ENCODE measurements at places on chromosomes 13 and 19. TPM values are rescaled to one million over a fixed set of nuclear protein-coding genes. Genes with fewer than 3 reads are reported as not detected.
A peak's percentile ranks its signal among the peaks of the same experiment; 100 is the strongest.

DNA sequence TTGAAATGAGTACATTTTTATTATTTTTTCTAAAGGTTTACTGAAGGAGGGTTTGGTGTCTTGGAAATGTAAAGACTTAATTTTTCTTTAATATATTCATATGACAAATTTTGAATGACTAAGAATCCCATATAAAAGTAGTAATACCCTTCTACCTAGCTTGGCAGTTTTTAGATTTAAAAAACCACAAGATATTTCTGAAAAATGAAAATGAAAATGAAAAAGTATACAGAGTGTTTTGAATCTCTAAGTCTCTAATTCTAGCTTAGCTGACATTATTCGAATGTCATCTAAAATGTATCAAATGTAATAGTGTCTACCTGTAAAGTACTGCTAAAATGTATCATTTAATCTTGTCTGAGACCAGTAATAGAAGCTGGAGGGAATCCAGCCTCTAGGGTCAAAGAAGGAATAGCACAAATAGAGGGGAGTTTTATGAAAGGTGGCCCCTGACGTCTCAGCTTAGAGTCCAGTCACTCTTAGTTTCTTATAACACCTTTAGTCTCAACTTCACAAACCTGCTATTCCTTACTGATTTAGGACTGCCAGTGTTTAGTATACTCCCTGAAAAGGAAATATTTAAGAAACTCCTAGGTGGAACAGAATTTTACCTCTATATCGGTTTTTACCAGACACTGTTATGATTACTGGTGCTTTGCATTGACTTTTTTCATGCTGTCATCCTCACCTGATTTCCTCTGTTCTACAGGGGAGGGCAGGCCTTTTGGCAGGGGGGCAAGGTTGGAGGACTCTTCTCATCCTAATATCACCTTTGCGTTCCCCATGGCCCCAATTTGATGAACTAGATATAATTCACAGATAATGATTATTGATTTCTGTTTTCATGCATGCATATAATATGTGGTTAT is 16.2 kb upstream of the MIR17HG start:
- H3K4me1 ChIP-seq: no peaks in the 10 kb centered on the region
- no peak overlapping the region for H3K4me3 ChIP-seq
- no peaks in the 10 kb centered on the region for H3K36me3 ChIP-seq
- H3K27me3 ChIP-seq: no peaks in the 10 kb centered on the region
- no peak for DNase-seq

- DNase-seq: no peak
- no peak overlapping the region for H3K27ac ChIP-seq
- H3K36me3 ChIP-seq: peaks cover 12% of the 10 kb centered on the region
- no peak overlapping the region for H3K4me3 ChIP-seq
- H3K27me3 ChIP-seq: no peaks in the 10 kb centered on the region
Measured at GRCh38 chr19:4431296-4431695, 26.3 kb downstream of the UBXN6 start.

Gene PRDX2
- total RNA-seq: 137 TPM

Gene FFAR2
- not detected for total RNA-seq

GRCh38 chr13:39641645-39642044 is 13.8 kb upstream of the COG6 start:
- no peaks in the 10 kb centered on the region for H3K4me1 ChIP-seq
- H3K4me3 ChIP-seq: no peak overlapping the region
- no peak overlapping the region for H3K27ac ChIP-seq
- no peak for DNase-seq
- H3K27me3 ChIP-seq: no peaks in the 10 kb centered on the region

DNA sequence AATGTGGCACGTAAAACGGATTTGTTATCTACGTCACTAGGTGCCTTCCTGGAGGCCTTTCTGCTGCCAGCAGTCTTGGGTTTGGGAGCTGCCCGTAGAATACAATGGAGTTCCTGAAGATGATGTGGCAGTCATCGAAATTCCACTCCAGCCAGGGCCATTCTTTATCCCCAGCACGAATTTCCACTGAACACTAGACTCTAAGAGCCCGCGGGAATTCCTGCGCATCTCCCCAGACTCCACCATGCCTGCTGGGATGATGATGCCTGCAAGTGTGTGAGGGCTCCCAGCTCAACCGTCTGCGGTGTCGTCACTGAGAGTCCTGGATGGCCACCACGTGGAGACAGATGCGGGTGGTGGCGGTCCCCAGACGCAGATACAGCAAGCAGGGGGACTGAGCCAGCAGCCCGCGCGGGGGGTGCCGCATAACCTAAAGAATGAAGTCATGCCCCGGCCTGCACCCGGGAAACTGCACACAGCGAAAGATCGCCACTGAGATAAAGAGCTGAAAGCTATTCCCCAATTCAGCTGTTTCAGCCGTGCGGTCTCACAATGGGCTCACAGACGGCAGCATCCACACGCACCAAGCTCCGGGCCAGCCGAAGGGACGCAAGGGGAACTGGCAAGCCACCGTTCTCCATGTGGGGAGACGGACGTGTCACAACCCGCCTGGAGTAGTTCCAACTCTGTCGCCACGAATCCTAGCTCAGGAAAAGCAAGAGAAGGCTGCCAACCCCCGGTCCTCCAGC is 41.1 kb downstream of the COL4A1 start:
- peaks cover 18% of the 10 kb centered on the region for H3K27me3 ChIP-seq
- no peaks in the 10 kb centered on the region for H3K4me1 ChIP-seq
- no peaks in the 10 kb centered on the region for H3K36me3 ChIP-seq
- DNase-seq: no peak
- H3K27ac ChIP-seq: no peak overlapping the region

GRCh38 chr13:26168237-26168814 is 53.8 kb downstream of the RNF6 start:
- H3K27ac ChIP-seq: no peak overlapping the region
- peaks cover 9% of the 10 kb centered on the region for H3K27me3 ChIP-seq
- H3K36me3 ChIP-seq: no peaks in the 10 kb centered on the region
- no peaks in the 10 kb centered on the region for H3K4me1 ChIP-seq
- DNase-seq: no peak
- H3K4me3 ChIP-seq: no peak overlapping the region

GRCh38 chr13:113763961-113764792 is 5.2 kb downstream of the TMEM255B start:
- H3K36me3 ChIP-seq: no peaks in the 10 kb centered on the region
- no peak overlapping the region for H3K27ac ChIP-seq
- no peak for DNase-seq
- peaks cover 9% of the 10 kb centered on the region for H3K4me1 ChIP-seq

DNA sequence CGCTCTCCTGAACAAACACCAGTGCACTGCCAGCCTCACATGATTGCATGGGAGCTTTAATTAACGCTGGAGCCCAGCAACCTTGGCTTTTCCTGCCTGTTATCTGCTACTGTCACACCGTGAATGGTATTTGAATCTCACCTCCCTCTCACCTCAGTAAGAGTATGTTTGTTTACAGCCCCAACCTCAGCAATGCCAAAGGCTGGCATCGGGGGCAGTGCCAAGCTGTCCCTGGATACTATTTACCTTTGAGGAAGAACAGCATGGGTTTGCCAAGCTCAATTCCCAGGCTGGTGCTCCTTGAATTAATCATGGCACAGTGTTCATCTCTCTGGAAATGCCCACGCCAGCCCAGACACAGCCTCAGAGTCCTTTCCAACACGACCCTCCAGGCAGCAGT is 57.2 kb upstream of the SERPINE3 start:
- no peak overlapping the region for H3K27ac ChIP-seq
- H3K4me1 ChIP-seq: no peaks in the 10 kb centered on the region
- H3K4me3 ChIP-seq: no peak overlapping the region
- H3K27me3 ChIP-seq: no peaks in the 10 kb centered on the region
- no peaks in the 10 kb centered on the region for H3K36me3 ChIP-seq

Gene ERICH4
- not detected for total RNA-seq

DNA sequence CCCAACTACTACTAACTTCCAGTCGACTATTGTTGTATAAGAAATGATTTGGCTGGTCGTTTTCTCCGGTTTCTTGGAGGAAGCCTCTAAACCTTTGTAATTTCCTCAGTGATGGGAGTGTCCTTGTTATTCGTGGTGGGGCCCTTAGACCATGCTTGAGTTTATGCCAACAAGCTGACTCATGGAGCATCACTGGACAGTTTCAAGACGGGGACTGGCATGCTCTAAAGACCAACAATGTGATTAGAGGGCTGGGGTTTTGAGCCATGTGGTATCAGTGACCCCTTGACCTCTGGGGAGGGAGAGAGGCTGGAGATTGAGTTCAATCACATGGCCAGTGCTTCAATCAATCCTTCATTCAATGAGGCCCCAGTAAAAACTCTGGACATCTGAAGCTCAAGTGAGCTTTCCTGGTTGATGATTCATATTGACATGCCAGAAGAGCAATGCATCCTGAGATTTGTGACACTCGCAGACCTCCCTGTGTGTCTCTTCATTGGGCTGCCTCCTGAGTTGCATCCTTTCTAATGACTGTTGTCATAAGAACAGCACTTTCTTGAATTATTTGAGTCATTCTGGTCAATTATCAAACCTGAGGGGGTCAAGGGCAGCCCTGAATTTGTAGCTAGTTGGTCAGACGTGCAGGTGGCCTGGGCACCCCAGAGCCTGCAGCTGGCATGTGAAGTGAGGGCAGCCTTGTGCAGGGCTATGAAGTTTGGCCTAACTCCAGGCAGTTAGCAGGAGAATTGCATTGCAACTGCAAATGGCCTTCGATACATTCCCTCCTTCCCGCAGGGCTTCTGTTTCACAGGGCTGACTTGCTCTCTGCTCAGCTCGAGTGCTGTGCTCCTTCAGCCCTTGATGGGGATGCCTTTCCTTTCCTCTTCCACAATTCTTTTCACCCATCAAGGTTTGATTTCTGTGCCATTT is 246.5 kb downstream of the FGF9 start:
- H3K4me3 ChIP-seq: no peak overlapping the region
- no peak overlapping the region for H3K27ac ChIP-seq
- H3K36me3 ChIP-seq: no peaks in the 10 kb centered on the region
- H3K27me3 ChIP-seq: no peaks in the 10 kb centered on the region
- DNase-seq: no peak

- no peak overlapping the region for H3K4me3 ChIP-seq
- no peak for DNase-seq
- no peaks in the 10 kb centered on the region for H3K36me3 ChIP-seq
Measured at GRCh38 chr19:51472607-51473006, 5.7 kb upstream of the CEACAM18 start.

Gene UGGT2
- 0.59 TPM for total RNA-seq

GRCh38 chr13:44873461-44873860 is 115.8 kb downstream of the NUFIP1 start:
- H3K27me3 ChIP-seq: peaks cover 18% of the 10 kb centered on the region
- H3K4me3 ChIP-seq: no peak overlapping the region
- H3K4me1 ChIP-seq: no peaks in the 10 kb centered on the region

Gene MARCHF2
- 39.6 TPM for total RNA-seq

Gene RTBDN
- total RNA-seq: not detected

- no peaks in the 10 kb centered on the region for H3K27me3 ChIP-seq
- H3K36me3 ChIP-seq: peaks cover 8% of the 10 kb centered on the region
- peak overlapping the region; percentile 38 for H3K4me3 ChIP-seq
- peaks cover 52% of the 10 kb centered on the region for H3K4me1 ChIP-seq
- DNase-seq: peak; percentile 52
- H3K27ac ChIP-seq: peak overlapping the region; percentile 74
Measured at GRCh38 chr19:1213391-1214286, 8.1 kb downstream of the STK11 start.

GRCh38 chr19:31139871-31140505 is 209.2 kb downstream of the TSHZ3 start:
- DNase-seq: no peak
- H3K27me3 ChIP-seq: peaks cover 11% of the 10 kb centered on the region
- no peak overlapping the region for H3K27ac ChIP-seq
- H3K36me3 ChIP-seq: no peaks in the 10 kb centered on the region
- no peak overlapping the region for H3K4me3 ChIP-seq
- H3K4me1 ChIP-seq: no peaks in the 10 kb centered on the region

DNA sequence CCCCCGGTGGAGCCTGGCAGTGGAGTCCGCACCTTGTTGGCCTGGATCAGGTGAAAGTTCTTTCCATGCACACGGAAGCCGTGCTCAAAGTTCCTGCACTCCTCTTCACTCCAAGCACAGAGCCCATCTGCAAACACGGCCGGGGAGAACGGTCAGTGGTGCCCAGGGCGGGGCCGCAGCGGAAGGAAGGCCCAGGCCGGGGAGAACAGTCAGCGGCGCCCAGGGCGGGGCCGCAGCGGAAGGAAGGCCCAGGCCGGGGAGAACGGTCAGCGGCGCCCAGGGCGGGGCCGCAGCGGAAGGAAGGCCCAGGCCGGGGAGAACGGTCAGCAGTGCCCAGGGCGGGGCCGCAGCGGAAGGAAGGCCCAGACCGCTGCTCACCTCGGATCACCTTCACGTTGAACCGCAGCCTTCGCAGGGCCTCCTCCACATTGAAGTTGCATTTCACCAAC is 20.6 kb upstream of the PLPP2 start:
- H3K4me3 ChIP-seq: no peak overlapping the region
- H3K4me1 ChIP-seq: no peaks in the 10 kb centered on the region
- H3K27ac ChIP-seq: no peak overlapping the region

Gene KLK2
- not detected for total RNA-seq

GRCh38 chr13:83819611-83820010 is 62.7 kb downstream of the SLITRK1 start:
- H3K27ac ChIP-seq: no peak overlapping the region
- no peak overlapping the region for H3K4me3 ChIP-seq
- no peaks in the 10 kb centered on the region for H3K4me1 ChIP-seq
- no peak for DNase-seq
- H3K27me3 ChIP-seq: no peaks in the 10 kb centered on the region

GRCh38 chr13:50309318-50309717 is 294.1 kb downstream of the KCNRG start:
- H3K27me3 ChIP-seq: no peaks in the 10 kb centered on the region
- peaks cover 14% of the 10 kb centered on the region for H3K4me1 ChIP-seq
- no peak for DNase-seq
- H3K4me3 ChIP-seq: no peak overlapping the region
- H3K27ac ChIP-seq: no peak overlapping the region

GRCh38 chr19:12786952-12787351 is 4.3 kb upstream of the JUNB start:
- H3K36me3 ChIP-seq: no peaks in the 10 kb centered on the region
- no peaks in the 10 kb centered on the region for H3K27me3 ChIP-seq
- peaks cover 41% of the 10 kb centered on the region for H3K4me1 ChIP-seq

Gene C19orf67
- 0.53 TPM for total RNA-seq

Gene ZNF526
- total RNA-seq: 8.0 TPM

DNA sequence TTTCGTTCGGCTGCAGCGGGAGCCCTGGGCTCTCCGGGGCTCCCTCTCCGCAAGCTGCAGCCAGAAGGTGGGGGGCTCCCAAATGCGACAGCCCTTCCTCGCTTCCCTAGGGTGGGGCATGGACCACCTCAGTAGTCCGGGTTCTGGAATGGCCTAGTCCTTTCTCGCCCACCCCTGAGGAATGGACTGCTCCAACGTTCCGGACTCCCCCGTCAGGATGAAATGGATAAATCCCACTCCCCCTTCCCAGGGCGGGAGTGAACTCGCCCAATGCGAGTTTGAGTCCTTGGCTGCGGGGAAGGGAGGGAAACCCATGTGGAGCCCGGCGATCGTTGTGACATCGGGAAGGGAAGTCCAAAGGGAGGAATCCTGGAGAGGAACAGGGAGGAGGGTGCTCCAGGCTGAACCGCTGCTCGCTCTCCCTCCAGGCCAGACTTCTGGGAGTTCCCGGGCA is 5.5 kb downstream of the HRC start:
- H3K27me3 ChIP-seq: peaks cover 12% of the 10 kb centered on the region
- no peak for DNase-seq
- peak overlapping the region; percentile 86 for H3K4me3 ChIP-seq
- H3K36me3 ChIP-seq: no peaks in the 10 kb centered on the region
- H3K27ac ChIP-seq: no peak overlapping the region
- peaks cover 13% of the 10 kb centered on the region for H3K4me1 ChIP-seq

GRCh38 chr13:65090186-65090585 is 2139.9 kb downstream of the PCDH9 start:
- no peak for DNase-seq
- no peaks in the 10 kb centered on the region for H3K36me3 ChIP-seq
- no peaks in the 10 kb centered on the region for H3K27me3 ChIP-seq
- no peak overlapping the region for H3K4me3 ChIP-seq
- no peak overlapping the region for H3K27ac ChIP-seq

- H3K27ac ChIP-seq: no peak overlapping the region
- no peaks in the 10 kb centered on the region for H3K36me3 ChIP-seq
- DNase-seq: no peak
- peaks cover 5% of the 10 kb centered on the region for H3K27me3 ChIP-seq
Measured at GRCh38 chr13:44802491-44802890, 186.8 kb downstream of the NUFIP1 start.

All from T-cell (primary cell).